CD8-positive, alpha-beta memory T cell (primary cell): ENCODE measurements at places on chromosomes 5 and 9. TPM values are rescaled to one million over a fixed set of nuclear protein-coding genes. Genes with fewer than 3 reads are reported as not detected.

GRCh38 chr9:21322911-21323461 lies 12.2 kb downstream of the KLHL9 start:
- H3K36me3 ChIP-seq, result peaks cover 6% of the 10 kb centered on the region
- no peak overlapping the region for H3K4me3 ChIP-seq
- H3K27me3 ChIP-seq, result no peaks in the 10 kb centered on the region
- H3K27ac ChIP-seq, result no peak overlapping the region

DNA sequence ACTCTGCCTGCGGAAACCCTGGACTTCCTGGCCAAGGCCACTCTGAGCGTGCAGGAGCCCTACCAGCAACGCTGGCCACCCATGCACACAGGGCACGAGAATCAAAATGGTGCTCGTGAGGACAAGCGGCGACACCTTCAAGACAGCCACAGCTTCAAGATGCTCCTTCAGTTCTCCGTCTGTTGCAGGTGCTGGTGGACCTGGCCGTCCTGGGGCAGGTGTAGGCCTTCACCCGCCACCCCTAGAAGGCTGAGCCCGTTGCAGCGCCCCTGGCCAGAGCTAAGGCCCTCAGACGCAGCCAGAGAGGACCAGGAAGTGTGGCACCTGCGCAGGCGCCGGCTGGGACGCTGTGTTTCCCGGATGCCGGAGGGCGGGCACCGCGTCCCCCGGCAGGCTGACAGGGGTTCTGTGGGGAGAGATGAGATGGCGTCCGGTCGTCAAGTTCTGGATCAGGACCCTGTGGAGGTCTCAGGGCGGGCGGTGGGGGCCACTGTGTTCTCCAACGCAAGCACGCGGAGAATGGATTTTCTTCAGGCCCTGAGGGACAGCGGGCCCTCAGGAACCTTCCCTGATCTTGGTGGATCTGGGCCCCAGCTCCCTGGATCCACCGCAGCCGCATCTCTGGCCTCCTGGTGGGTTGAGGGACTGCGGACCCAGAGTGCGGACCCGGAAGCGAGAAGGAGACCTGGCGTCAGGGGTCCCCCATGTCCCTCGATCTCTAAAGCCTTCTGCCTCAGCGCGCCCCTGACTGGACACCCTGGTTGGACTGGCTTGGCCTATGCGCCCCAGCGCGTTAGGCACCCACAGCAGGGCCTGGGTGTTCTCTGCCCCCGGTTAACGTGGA lies 1770.8 kb upstream of the CDH9 start:
- no peaks in the 10 kb centered on the region for H3K27me3 ChIP-seq
- DNase-seq, result no peak
- H3K4me1 ChIP-seq, result no peaks in the 10 kb centered on the region
- H3K36me3 ChIP-seq, result no peaks in the 10 kb centered on the region
- H3K4me3 ChIP-seq, result no peak overlapping the region

DNA sequence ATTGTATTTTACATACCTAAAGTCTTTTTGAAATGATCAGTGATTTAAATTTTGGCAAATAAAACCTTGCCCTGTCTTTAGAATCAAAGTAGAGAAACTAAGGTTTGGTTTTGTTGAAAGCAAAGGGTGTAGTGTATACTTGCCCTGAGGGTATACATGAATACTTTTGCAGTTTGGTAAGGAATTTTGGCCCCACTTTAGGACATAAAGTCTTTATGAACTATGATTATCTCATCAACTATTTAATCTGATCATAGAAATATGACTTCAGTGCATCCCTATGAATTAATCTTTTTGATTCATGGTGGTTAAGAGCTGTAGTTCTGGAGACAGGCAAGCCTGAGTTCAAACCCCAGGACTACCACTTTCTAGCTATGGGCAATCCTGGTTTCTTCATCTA lies 17.7 kb downstream of the RAD1 start:
- H3K36me3 ChIP-seq, result no peaks in the 10 kb centered on the region
- no peaks in the 10 kb centered on the region for H3K27me3 ChIP-seq
- H3K27ac ChIP-seq, result no peak overlapping the region
- no peaks in the 10 kb centered on the region for H3K4me1 ChIP-seq
- H3K4me3 ChIP-seq, result no peak overlapping the region

DNA sequence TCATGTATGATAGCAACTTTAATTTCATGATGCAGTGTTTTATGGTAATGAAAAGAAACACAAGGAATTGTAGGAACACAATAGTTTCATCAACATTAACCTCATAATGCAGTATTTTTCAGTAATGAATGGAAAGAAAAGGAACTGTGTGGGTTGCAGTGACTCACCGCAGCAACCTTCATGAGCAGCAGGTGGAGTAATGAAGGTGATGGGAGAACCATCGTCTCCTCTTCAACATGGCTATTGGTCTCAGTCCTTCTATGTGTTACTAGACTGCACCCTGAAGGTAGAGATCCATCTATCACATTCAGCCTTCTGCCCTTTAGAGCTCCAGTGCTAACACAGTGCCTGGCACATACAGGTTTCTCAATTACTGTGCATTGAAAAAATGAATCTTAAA lies 58.0 kb downstream of the TMEM215 start:
- H3K4me3 ChIP-seq, result no peak overlapping the region
- H3K27ac ChIP-seq, result no peak overlapping the region
- H3K4me1 ChIP-seq, result no peaks in the 10 kb centered on the region
- no peaks in the 10 kb centered on the region for H3K27me3 ChIP-seq
- no peaks in the 10 kb centered on the region for H3K36me3 ChIP-seq

DNA sequence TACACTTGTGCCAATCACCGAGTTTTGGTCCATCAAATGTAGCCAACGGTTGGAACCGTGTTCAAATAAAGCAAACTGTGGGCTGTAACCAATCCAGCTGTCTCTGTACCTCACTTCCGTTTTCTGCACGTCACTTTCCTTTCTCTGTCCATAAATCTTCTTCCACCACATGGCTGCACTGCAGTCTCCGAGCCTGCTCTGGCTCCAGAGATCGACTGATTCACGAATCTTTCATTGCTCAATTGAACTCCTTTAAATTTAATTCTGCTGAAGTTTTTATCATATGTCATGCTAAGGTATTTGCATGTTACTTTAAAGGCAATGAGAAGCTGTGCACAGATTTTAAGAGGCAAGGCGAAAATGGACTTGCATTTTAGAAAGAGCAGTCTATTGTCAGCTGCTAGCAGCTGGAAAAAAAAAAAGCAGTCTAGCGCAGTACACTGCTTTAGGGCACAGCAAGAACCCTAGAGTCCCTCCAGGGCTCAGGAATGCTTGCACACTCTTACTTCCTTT lies 13.2 kb downstream of the TTC39B start:
- H3K27me3 ChIP-seq, result no peaks in the 10 kb centered on the region
- H3K4me3 ChIP-seq, result peak overlapping the region; percentile 35
- DNase-seq, result peak; percentile 39
- H3K4me1 ChIP-seq, result peaks cover 60% of the 10 kb centered on the region

Gene HTR4
- not detected for total RNA-seq
